ENCODE measurements at places on chromosomes 13 and 19.

DNA sequence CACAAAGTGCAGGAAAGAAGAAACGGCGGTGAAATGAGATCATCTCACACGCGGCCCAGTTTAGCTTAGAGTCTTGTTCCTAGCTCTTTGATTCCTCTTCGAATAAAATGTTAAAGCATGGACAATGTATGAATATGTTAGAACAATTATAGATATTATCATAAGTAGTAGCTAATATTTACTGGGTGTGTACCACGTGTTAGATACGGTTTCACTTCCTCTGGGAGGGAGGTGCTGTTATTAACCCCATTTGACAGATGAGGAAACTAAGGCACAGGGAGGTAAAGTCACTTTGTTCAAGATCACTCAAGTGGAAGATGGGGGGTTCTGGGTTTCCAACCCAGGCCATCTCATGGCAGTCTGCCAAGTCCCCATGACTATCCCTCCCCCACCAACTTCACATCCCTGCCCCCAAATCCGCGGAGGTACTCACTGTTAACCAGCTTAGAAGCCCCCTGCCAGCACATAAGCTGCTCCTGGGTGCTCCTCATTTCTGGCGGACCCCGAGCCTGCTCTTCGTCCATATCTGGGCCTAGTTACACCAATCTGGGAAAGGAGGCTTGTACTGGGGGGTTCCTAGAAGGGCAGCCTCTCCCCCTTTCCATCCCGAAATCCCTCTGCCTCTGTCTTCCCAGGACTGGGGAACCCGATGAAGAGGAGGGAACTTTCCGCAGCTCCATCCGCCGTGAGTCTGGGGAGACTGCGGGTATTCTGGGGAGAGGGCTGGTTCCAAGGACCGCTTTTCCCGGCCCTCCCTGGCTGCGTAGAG, 1.0 kb upstream of the FXYD7 start:
- no peak for DNase-seq

GRCh38 chr19:51664131-51664530, 17.5 kb upstream of the SIGLEC14 start:
- DNase-seq, result no peak

DNA sequence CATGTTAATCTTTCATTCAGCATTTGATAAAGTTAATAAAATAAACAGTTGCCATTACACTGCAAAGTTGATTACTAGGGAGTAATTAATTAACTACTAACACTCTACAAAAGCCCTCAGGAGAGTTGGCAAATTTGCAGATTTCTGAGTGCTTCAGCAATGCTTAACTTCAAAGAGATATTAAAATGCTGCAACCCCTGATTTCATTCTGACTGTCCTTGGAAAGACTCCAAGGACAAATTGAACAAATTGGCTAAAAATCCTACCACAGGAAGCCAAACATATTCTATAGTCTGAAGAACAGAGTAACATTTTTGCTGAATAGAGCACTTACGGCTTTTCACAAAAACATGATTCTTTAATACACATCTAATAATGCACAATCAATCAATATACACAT, 1543.0 kb downstream of the SLITRK5 start:
- no peak for DNase-seq

DNA sequence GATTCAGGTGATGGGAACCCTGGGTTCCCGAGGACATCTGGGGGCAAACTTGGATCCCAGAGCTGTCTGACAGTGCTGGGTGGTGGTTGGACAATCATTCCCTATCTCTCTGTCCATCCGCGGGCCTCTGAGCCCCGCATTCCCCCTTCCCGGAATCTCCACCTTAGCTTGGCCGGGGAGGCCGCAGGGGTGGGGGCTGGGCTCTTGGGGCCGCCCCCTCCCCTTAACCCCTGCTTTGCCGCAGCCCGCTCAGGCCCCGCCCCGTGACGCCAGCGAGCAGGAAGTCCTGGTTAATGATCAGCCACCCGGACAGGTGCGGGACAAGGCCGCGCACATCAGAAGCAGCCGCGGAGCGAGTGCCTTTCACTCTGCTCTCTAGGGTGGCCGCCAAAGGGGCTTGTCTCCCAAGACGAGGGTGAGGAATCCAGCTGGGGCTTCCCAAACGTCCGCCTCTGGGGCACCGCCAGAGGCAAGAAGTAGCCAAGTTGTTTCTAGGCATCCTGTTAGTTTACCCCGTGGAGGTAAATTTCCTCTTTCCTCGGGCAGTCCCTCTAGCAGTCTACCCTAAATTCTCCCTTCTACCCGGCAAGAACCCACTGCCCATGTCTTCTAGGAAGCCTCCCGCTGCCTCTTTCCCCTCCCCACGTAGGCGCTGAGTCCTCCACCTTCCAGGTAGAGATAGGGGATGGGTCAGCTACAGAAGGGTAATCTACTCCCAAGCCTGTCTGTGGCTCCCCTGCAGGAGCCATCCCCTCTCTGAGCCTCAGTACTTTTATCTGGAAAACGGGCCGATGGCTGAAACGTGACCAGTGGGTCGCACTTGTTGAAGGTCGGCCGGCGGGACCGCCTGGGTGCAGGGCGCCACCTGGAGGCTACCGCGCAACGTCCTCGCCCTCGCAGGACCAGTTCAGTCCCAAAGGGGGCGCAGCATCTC, 3.0 kb downstream of the IRF2BP1 start:
- peak; percentile 94 for DNase-seq

- peak; percentile 80 for DNase-seq
These were observed 899.3 kb downstream of the UQCRFS1 start for GRCh38 chr19:28313633-28314032.

DNA sequence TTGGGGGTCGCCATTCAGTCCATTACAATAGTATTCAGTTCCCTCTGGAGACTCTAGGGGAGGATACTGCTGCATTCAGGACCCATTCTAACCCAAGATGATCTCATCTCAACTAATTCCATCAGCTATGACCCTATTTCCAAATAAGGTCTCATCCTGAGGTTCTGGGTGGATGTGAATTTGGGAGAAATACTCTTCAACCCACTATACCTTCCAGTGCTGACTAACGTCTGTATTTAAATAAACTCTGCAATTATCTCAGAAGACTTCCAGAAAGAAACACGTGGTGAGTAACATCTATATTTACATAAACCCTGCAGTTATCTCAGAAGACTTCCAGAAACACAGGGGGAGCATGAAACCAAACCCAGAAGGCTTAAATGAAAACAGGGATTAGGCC, 1300.7 kb downstream of the PCDH9 start:
- no peak for DNase-seq

DNA sequence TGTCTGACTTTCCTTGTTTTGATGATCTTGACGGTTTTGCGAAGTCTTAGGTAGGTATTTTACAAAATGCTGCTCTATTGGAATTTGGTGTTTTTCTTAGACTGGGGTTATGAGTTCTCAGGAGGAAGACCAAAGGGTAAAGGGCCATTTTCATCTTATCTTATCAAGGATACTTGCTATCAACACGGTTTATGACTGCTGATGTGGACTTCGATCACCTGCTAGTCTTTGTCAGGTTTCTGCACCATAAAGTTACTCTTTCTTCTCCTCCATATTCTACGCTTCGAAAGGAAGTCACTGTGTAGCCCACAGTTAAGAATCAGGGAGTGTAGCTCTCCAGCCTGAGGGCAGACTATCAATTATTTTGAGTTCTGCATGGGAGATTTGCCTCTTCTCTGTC, 7.4 kb upstream of the CEBPG start:
- no peak for DNase-seq

GRCh38 chr13:30576528-30576927, 41.2 kb upstream of the USPL1 start:
- peak; percentile 43 for DNase-seq

DNA sequence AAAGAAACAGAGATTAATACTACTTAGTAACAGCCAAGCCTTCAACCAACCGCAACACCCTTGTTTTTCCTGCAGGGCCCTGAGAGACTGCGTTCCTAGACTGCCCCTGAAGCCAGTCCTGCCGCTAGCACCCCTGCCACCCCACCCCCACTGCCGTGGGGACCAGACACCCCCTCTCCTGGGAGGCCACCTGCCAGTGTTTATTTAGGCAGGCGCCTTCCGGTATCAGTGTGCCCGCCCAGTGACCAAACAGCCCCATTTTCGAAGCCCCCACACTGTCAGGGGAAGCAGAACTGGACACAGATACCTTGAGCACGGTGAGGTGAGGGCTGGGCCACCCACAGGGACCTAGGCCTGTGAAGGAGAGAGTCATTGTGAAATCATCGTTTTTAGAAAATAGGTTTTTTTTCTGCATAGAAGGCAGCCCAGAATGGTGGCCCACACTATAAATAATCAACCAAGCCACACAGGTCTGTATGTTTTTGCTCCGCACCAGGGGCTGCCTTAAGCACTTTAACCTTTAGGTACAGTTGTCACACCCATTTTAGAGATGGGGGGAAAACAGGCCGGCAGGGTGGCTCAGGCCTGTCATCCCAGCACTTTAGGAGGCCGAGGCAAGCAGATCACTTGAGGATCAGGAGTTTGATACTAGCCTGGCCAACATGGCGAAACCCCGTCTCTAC, 3.5 kb upstream of the TLE5 start:
- DNase-seq, result no peak

DNA sequence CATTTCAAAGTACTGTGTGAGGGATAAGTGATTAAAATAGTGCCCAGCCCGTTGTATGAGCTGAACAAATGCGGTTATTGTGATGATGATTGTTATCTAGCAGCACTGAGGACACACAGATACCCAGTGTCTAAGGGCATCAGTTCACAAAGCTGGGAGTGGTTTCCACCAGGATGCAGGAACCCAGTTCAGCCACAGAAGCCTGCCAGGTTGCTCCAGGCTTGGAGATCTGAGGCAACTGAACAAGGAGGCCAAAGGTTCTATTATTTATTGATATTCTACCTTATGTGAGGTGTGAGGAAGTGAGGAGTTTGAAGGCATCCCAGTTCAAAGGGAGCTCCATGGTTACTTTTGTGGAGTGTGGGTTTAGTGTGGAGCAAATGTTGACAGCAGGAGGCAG, 13.2 kb downstream of the DIAPH3 start:
- no peak for DNase-seq

GRCh38 chr19:2446381-2446780, 10.4 kb downstream of the LMNB2 start:
- no peak for DNase-seq

DNA sequence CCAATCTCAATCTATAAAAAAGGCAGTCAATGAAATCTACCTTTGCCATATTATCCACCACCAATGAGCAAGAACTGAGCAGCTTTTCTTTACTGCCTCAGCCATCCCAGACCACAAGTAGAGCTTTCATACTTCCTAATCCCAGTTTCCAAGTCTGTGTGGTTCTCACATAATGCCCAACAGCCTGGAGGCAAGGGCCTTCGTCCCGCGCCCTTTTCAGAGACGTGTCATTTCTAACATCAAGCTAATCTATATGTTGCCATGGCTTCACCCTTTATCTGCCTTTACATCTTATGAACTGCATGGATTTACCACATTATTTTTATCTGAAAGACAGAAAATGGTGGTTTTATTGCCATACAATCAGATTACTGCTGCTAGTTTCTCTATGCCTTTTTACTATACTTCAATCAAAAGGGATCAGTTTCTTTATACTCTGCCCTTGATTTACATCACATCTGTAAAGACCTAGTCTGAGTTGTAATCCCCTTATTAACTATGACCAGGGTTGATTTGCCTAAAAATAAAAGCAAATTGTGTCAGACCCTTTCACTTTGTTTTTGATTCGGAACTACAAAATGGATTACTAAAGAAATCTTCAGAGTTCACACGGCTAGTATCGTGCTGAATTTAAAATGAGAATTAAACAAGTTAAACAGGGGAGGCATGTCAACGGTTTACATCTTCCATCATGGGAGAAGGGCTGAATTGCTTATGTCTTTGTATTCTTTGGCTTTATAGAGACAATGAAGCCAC, 5.9 kb downstream of the EFNB2 start:
- DNase-seq, result no peak

GRCh38 chr13:53014495-53015443, 13.8 kb upstream of the OLFM4 start:
- no peak for DNase-seq

DNA sequence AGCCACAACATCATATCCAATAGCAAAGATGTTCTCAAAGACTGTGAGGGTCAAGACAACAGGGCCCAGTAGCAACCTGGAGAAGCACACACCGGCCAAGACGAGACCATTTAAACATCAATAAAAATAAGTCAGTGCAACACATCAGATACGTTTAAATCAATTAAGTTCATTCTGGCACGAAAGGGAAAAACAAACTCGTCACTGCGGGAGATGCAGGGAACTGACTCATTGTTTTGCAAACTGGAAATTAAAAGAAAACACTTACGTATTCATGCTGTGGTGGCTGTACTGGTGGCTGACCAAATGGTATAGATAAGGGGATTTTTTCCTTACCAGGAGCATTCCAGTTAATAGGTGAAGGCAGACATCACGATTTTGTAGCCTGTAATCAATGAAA, 26.3 kb upstream of the SLC15A1 start:
- DNase-seq, result peak; percentile 49

DNA sequence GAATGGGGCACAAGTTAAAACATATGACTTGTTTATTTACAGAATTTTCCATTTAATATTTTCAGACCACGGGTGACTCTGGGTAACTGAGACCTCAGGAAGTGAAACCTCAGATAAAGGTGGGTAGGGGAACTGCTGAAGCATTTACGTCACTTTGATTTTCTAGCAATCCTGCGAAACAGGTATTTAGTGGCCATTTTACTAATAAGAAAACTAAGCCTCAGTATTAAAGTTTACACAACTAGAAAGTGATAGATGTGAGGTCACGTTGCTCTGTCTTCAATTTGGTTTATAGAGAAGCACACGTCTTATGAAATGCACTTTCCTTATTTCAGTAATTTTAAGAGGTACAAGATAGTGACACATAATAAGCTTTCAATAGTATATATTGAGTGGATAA, 402.8 kb downstream of the FGF9 start:
- no peak for DNase-seq

DNA sequence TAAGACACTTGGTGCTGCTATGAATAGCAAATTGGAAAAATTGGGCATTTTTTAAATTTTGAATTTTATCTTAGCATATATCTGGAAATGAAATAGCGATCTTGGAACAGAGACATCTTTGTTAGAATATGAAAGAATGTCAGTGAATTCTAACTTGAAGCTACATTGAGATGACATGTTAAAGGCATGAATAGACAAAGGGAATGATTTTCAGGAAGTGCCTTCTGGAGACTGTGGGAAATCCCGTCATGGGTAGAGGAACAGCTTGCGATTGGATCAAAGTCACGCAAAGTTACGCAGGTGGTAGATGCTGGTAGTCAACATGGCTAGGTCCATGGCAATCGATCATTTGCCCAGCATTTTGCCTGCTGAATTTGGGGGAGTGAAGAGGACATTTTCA, 43.5 kb downstream of the LRCH1 start:
- DNase-seq, result no peak

GRCh38 chr13:83201506-83201905, 680.8 kb downstream of the SLITRK1 start:
- no peak for DNase-seq

DNA sequence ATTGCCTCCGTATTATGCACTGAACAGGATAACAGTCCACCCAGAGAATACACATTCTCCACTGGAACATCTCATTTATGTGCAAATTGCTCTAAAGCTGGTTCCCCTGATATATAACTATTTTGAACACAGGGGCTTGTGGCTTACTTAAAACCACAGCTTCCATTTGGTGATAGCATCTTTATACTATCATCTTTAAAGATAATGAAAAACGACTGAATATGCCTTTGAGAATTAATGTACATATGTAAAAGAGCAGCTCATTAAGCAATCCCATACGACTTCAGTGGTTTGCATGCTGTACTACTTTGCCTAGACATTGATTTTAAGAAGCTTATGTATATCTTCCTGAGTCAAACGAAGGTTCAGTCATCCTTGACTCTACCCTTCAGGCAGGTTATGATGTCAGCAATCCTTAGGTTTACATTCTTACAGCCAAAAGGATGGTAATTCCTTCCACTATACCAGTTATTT, 40.8 kb downstream of the BRD4 start:
- no peak for DNase-seq

- peak; percentile 72 for DNase-seq
These were observed 284.6 kb downstream of the DNAJC15 start for GRCh38 chr13:43307921-43308433.
